CD8-positive, alpha-beta memory T cell (primary cell): ENCODE measurements at places on chromosomes 6 and 20.

- DNase-seq: no peak
Observed at GRCh38 chr20:16476032-16476431, 97.2 kb downstream of the KIF16B start.

- no peak for DNase-seq
Observed at GRCh38 chr6:21559238-21559637, 34.3 kb upstream of the SOX4 start.

DNA sequence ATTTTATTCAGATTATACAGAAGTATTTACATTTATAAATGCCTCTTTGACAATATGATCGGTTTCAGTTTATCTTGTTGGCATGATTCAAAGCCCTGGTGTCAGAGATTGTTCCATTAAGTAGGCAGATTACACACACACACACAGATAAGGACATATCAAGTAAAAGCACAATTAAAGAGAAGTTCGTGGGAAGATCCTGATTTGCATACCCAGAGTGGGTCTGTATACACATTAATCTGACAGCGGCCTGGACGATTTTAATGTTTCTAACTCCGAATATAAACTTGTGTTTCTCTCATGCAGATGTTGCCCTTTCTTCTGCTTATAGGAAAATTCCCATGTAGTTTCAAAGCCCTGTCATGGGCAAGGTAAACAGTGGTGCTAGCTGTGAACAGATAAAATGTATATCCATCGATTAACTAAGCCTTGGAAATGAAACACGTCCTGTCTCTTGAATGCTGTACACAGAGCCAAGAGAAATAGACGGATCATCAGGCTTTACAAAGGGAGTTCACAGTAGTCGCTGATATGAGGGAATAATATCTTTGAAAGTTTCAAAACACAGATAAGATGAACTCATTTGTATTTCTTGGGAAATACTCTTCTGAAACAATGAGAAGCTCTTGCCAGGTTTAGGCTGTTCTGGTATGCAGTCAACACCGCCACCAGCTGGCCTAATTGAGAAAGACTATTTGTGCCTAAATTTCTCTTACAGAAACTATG is 108.2 kb upstream of the GMDS start:
- DNase-seq: peak; percentile 12

- DNase-seq: no peak
Observed at GRCh38 chr6:46453216-46453615, 38.0 kb downstream of the RCAN2 start.

DNA sequence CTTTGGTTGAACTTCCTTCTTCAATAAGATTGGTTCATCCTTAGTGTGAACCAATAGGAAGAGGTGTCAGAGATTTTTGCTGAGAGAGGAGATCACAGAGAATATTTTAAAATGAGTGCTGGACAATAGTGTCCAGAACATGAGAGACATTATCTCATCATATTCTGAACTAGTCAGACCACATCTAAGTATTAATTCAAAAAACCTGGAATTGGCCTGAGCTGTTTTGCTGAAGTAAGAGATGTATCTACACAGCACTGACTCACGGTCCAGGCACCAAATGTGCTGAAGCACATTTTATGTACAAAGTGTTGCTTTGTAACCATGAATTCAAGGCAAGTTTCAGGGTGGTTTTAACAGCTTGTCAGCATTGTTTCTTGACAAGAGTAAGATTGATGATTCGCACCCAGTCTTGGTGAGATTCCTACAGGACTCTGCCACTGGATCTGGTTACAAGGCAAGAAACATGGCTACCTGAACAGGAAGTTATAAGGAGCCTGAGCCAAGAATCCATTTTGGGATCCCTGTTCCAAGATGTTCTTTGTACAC is 178.2 kb upstream of the HEY2 start:
- no peak for DNase-seq
